Liver (tissue), 10 donors: ENCODE measurements at places on chromosomes 3 and 15.

DNA sequence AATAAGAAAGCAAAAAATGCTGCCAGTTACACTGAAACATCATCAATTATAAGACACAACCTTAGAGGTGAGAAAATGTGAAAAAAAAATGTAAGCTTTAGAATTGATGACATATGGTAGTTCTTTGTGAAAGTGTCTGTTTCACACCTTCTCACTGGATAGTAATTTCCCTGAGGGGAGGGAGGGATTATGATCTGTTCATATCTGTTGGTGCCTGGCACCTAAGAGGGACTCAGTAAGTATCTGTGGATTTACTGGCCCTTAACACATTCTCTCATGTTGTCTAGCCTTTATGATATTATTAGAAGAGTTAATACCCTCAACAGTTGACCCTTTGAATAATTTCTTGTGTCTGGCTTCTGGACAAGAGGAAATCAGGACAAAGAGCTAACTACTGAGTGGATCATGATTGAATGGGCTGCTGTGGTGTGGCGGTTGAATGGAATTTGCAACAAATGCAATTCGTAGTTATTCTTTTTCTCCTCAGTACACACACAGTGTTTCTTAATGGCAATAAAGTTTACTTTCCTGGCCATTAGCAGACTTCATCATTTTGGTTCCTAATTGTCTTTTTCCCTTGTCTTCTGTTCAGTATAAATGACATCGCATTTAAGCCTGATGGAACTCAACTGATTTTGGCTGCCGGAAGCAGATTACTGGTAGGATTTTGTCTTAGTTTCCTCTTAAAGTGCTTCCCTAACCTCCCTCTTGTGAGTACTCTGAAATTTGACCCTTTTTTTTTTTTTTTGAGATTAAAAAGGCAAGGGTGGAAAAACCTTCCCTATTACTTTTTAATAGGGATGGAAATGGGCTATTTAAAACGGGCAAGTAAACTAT is 9.5 kb downstream of the IFT122 start:
- DNase-seq = no peak

DNA sequence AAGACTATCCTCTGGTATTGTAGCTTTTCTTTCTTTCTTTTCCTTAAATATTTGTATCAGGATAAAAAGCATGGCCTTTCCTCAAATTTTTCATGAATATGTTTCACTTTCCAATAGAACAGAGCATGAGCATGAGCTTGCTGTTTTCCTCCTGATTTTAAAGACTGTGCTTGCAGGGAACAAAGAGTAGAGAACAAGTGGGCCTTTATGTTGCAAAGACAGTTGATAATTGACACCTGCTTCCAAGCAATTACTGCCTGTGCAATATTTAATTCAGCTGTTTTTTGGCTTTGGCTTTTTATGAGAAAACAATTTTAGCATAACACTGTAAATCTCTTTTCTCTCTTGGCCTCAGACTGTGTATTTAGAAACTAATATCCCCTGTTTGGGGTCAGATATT is 263.6 kb upstream of the AZI2 start:
- no peak for DNase-seq

DNA sequence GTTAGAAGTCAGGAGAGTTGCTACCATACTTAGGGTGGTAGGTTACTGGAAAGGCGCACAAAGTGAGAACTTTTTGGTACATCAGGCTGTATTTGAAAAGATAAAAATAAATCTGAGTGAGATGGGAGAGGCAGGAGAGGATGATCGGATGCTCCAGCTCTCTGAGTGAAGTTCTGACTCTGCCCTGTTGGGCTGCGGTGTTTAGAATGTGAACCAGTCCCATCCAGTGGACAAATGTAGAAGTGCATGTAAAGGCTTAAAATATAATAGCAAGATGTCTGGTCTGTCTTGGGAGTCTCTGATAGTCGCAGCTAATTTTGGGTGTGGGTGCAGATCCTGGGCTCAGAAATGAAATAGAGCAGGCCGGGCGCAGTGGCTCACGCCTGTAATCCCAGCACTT is 30.4 kb downstream of the ACKR2 start:
- no peak for DNase-seq

- DNase-seq = no peak
Observed at GRCh38 chr15:49189631-49190030, 19.6 kb downstream of the GALK2 start.

DNA sequence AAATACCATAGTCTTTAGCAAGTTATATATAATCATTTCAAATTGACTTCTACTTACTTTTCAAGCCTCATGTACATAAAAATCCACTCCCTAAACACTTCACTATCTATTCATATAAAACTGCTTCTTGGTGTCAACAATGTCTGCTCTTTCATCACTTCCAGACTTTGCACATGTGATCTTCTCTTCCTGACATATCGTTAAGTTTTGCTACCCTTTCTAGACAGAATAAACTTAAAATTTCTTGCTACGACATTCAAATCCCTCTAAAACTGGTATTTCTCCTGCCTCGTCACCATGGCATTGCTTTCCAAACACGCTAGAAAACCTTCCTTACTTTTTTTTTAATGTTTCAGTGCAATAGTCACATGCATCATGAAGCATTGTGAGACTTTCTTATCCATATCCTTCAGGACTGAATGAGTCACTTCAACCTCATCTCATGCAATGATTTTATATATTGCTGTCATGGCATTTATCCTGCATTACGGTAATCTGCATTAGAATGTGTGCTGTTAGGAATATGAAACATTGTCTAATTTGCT is 122.8 kb downstream of the GMNC start:
- no peak for DNase-seq

GRCh38 chr3:12901623-12902045 is 60.3 kb upstream of the RPL32 start:
- DNase-seq = no peak

DNA sequence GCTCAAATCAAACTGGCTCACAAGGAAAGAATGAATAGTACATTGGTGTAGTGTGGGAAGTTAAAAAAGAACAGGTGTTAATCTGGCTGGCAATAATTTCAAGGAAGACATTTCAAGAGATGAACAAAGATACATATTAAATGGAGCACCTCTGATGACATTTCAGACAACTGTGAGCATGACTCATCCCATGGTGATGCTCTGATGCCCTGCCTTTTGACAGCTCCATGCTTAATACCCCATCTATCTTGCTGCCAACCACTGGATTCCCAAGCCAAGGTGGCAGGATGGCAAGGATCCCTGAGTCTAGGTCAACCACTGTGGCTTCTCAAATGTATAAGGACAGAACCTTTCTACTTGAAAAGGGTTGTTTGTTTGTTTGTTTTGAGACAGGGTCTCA is 29.3 kb downstream of the LRRC2 start:
- DNase-seq = no peak

GRCh38 chr15:33194704-33195670 is at the start of gene FMN1:
Gene FMN1 (minus strand): TSS chr15:33194714. CDS start chr15:33154914, 39,800 bp downstream.
- DNase-seq = peak; percentile 92

GRCh38 chr3:120093119-120093910 is 932 bp downstream of the GSK3B start:
- DNase-seq = no peak

- DNase-seq = no peak
Observed at GRCh38 chr15:71149646-71150557, 34.6 kb downstream of the THSD4 start.

- DNase-seq = no peak
Observed at GRCh38 chr15:58043192-58043903, 22.2 kb downstream of the ALDH1A2 start.

GRCh38 chr3:196232154-196232881 is 16.0 kb downstream of the SLC51A start:
- DNase-seq = no peak

DNA sequence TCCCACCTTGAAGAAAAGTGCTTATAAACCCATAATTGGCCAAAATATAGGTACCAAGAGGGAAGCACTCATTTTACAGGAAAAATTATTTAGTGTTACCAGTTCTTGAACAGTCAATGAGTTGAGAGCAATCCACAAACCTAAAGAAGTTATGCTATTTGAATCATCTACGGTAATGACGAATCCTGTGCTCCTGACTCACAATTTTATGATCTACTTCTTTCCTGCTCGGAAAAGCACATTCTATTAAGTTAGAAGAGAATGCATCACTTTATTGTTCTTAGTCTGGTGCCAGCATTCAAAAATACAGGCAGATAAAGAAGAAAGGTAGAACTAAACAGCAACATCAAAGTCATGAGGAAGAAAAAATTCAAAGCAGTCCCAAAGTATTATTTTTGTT is 33.2 kb downstream of the CHRM5 start:
- no peak for DNase-seq

GRCh38 chr3:12992629-12993516 is 80.4 kb downstream of the IQSEC1 start:
- no peak for DNase-seq

DNA sequence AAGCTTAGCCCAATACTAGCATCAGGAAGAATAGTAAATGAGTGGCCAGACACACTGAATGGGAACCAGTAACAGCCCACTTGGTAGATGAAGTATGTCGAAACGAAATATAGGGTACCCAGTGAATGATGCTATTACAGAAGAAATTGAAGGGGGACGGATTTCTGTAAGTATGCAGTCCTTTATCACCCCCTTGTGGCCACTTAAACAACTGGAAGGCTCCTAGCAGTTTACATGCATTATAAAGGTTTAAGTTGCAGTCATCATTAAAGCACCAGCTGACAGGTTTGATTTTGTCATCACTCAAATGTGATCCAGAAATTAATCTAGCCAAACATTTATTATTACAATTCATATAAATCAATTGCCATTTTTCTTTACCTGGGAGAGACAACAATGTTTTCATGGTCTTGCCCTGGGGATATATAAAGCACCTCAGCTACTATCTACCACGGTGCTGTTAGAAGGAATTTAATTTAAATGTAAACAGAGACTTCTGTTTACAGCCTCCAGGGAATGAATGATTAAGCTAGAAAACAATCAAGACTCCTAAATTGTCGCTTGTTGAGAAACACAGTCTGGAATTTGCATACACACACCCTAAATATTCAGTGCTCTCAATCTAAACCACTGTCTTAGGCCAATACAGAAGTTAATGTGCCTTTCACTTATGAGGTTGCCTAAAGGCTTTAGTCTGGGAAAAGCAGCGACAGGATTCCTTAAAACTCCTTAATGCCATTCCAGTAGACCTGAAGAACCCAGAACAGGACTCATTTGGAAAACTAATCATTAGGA is 7.8 kb downstream of the EIF1B start:
- DNase-seq = no peak

GRCh38 chr15:59282515-59283337 is 76.1 kb downstream of the LDHAL6B start:
- no peak for DNase-seq

DNA sequence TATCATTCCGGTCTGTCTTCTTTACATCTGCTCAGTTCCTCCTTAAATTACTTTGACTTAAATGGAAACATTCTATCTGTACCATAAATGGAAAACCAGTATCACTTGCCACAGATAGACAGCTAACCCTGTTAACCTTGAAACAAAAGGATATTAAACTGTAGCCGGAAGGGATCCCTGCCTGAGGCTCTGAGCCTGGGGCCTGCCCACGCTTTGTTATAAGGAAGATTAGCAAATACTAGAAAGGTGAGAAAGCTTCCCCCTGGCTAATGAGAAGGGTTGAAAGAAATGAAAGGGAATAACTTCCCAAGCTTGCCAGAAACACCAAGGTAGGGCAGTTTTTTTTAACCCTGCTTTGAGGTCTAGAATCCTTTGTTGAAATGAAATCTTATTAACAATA is 927.6 kb downstream of the FHIT start:
- DNase-seq = no peak

DNA sequence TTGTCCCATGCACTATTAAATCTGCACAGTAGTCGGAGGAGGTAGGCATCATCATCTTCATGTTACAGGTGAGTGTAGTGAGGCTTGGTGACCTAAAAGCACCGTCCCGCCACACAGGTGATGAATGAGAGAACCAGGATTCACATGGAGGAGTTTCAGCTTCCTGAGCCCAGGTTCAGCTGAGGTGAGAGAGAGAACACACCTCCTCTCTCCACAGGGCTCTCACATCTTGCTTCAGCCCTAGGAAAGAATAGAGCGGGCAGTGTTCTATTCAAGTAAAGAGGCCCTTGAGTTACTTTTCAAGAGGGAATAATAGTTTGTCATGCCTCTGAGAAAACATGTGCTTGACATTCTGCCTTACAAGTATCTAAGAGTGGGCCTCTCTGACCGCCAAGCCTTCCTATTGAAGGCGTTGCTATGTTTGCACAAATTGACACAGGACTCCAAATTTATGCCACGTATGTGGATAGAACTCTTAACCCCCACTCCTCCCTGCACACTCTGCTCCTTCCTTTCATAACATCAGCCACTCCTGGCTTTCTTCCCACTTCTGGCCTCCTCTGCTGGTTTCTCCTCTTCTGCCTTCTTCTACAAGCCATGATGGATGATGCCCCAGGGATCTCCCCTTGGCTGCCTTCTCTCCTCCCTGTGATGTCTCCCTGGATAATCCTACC is 138.3 kb upstream of the ABHD17C start:
- DNase-seq = no peak

- no peak for DNase-seq
Observed at GRCh38 chr3:38582316-38582715, 67.2 kb downstream of the SCN5A start.

- no peak for DNase-seq
Observed at GRCh38 chr3:65619451-65619881, 419.3 kb downstream of the MAGI1 start.

- no peak for DNase-seq
Observed at GRCh38 chr3:137738710-137739109, 25.4 kb upstream of the SOX14 start.

DNA sequence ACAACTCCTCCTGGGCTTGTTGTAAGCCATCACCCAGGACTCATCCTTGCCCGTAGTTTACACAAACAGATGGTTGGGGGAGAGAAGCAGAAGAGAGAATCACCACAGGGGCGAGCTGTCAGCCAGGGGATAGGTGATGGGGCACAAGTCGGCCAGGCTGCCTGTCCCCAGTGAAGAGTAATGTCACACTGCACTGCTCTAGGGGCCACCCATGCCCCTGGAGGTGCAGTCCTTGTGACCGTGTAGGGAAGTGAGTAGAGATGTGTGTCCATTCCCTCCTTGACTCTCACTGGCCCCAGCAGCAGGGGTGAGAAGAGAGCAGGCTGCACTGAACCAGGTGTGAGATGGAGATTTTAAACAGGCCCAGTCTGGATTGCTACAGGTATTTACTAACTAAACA is 17.1 kb upstream of the PRSS50 start:
- DNase-seq = no peak

DNA sequence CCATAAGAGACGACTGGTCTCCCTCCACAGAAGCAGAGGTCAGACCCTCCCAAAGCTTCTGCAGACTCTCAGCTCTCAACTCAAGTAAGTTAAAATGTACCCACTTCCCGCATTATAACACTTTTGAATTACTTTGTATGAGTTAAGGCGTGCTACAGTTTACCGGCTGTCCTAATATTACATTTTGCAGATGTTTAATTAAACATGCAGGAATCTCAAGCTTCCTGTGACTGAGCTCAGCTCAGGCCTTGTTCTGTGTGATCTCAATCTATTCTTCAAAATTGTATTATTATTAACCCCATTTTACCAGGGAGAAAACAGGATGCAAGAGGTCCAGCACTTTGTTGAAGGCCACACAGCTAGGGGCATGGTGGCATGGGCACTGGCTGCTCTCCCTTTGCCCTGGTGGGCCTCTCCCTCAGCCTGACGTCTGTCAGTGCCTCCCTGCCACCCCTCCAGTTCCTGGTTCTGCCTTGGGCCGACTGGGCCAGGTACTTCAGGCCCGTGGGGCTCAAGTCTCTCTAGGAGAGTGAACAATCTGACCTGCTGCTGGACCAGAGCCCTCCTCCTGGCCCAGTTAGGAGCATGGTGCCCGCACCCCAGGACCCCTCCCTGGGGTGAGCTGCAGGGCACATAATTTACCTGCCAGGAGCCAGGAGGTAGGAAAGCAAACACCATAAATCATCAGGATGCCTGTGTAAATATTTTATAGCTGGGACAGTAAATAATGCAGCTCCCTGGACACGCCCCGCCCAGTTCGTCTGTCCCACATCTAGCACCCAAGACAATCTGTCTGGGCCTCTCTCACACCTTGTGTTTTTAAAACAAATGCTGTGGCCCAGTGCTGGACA is 14.9 kb upstream of the RFT1 start:
- no peak for DNase-seq
